Lung (tissue), 17 donors: ENCODE measurements at places on chromosomes 13 and 19. TPM values are rescaled to one million over a fixed set of nuclear protein-coding genes. Genes with fewer than 3 reads are reported as not detected.

Gene ZNF430
- total RNA-seq, result 17.2 TPM

Gene SERP2
- 6.6 TPM for total RNA-seq

GRCh38 chr19:17871878-17872250 lies at the start of gene SLC5A5:
Gene SLC5A5 (plus strand): TSS chr19:17871945. CDS start chr19:17872320, 375 bp downstream.
- no peaks in the 10 kb centered on the region for H3K27me3 ChIP-seq
- H3K4me1 ChIP-seq, result peaks cover 9% of the 10 kb centered on the region
- no peak within 1 kb of the TSS for H3K27ac ChIP-seq
- DNase-seq, result no peak
- no peak within 1 kb of the TSS for H3K4me3 ChIP-seq
- no peaks in the 10 kb centered on the region for H3K36me3 ChIP-seq

DNA sequence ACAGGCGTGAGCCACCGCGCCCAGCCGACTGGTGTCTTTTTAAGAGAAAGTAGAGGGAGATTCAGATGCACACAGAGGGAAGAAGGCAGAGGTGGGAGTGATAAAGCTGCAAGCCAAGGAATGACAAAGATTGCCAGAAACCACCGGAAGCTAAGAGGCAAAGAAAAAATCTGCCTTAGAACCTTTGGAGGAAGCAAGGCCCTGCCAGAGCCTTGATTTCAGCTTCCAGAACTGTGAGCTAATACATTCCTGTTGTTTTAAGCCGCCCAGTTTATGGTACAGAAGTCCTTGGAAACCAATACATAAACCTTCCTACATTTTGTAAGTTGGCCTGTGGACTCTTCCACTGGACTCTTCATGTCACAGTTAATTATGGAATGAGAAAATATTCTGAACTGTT lies 71.7 kb upstream of the SOX21 start:
- no peaks in the 10 kb centered on the region for H3K27me3 ChIP-seq
- H3K4me1 ChIP-seq, result no peaks in the 10 kb centered on the region
- no peak overlapping the region for H3K27ac ChIP-seq
- no peak overlapping the region for H3K4me3 ChIP-seq
- peak; percentile 52 for DNase-seq

GRCh38 chr19:1396768-1397679 lies 4.3 kb downstream of the GAMT start:
- DNase-seq, result no peak
- no peaks in the 10 kb centered on the region for H3K27me3 ChIP-seq
- H3K4me3 ChIP-seq, result no peak overlapping the region
- H3K4me1 ChIP-seq, result peaks cover 8% of the 10 kb centered on the region
- H3K36me3 ChIP-seq, result peaks cover 29% of the 10 kb centered on the region
- no peak overlapping the region for H3K27ac ChIP-seq

- no peak overlapping the region for H3K27ac ChIP-seq
- H3K36me3 ChIP-seq, result peaks cover 19% of the 10 kb centered on the region
- H3K4me3 ChIP-seq, result no peak overlapping the region
- H3K27me3 ChIP-seq, result no peaks in the 10 kb centered on the region
- DNase-seq, result peak; percentile 38
Observed at GRCh38 chr13:28707629-28708427, 10.9 kb downstream of the SLC46A3 start.

DNA sequence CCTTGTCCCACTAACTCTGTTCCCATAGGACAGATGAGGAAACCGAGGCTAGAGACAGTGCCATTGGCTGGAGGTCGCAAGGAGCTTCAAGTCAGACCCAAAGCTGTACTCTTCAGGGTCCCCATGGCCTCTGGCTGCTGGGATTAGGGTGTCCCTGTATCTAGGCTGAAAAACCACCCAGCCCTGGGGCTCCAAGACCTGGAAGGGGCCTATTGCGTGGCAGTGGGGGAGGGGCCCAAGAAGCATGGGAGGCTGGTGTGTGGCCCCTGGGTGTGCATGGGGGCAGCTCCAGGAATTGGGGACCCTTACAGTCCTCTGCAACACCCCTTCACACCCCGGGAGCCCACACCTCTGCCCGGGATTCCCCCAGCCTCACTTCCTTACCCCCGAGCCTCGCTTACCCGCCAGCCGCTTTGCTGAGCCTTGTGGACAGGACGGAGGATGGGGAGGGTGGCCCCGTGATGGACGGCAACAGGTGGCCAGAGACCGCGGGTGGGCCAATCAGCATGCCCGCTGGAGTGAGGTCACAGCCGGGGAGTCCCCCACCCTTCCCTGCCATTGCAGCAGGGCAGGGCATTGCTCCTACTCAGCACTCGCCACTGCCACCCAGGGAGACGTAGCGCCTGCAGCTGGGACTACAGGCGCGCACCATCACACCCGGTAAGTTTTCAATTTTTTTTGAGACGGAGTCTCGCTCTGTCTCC lies at the start of gene JSRP1:
JSRP1 (minus strand) TSS at position 436 of the 704 bp plus-strand sequence. CDS start 1,103 bp downstream, outside the sequence.
- no peak for DNase-seq
- H3K4me1 ChIP-seq, result no peaks in the 10 kb centered on the region
- no peaks in the 10 kb centered on the region for H3K36me3 ChIP-seq
- no peak within 1 kb of the TSS for H3K27ac ChIP-seq
- no peak within 1 kb of the TSS for H3K4me3 ChIP-seq

DNA sequence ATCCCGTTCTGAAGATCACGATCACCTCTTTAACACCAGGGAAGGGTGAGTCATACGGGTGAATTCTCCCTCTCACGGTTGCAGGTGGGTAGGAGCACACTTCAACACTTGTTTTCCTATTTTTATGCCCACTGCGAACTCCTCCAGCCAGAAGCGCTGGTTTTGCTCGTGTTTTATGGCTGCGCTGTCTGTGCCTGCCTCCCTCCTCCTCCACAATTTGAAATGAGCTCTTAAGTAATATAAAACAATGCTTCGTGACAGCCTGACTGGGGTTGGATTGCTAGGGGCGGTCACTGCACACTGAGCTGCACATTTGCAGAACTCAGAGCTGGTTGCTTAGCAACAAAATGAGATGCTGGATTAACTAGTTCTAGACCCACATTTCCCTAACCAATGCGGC lies 12.9 kb downstream of the CCDC70 start:
- DNase-seq, result peak; percentile 6
- H3K4me3 ChIP-seq, result no peak overlapping the region
- H3K36me3 ChIP-seq, result no peaks in the 10 kb centered on the region
- H3K27ac ChIP-seq, result no peak overlapping the region
- H3K27me3 ChIP-seq, result no peaks in the 10 kb centered on the region
- no peaks in the 10 kb centered on the region for H3K4me1 ChIP-seq

DNA sequence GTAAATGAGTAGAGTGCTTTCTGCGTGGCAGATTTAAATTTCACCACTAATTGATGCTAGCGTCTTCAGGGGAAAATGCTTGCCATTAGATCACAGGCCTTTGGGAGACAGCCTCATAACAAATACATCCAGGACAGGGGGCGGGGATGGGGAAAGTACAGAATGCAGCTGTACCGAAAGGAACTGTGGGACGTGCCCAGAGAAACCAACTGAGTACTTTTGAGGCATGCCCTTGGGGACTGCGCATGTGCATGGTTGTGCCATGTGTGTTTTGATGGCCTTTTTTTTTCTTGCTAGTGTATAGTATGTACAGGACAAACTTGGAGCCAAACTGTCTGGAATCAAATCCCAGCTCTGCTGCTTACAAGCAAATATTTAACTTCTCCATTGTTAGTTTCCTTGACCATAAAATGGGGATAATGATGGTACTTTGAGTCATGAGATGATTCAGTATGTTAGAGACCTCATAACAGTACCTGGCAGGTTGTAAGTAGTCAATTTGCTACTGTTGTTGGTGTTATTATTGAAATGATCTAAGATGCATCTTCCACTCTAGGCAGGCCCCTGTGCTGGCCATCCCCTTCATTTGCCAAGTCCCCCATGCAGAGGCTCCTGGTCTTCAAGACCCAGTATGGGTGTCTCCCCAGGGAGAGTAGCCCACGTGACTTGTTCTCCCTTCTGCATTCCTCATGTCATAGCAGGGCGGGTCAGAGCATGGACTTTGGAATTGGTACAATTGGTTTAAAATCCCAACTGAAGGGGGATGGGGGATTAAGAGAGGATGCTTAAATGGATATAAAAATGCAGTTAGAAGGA lies 68.3 kb upstream of the NPAS1 start:
- H3K4me3 ChIP-seq, result no peak overlapping the region
- H3K4me1 ChIP-seq, result peaks cover 10% of the 10 kb centered on the region
- H3K27me3 ChIP-seq, result no peaks in the 10 kb centered on the region

GRCh38 chr19:15885167-15885566 lies 12.7 kb downstream of the CYP4F2 start:
- DNase-seq, result no peak
- no peak overlapping the region for H3K27ac ChIP-seq
- H3K4me3 ChIP-seq, result no peak overlapping the region
- no peaks in the 10 kb centered on the region for H3K36me3 ChIP-seq
